Activated B cell treated with CpG ODN at 0.5 μM for 24 hours (primary cell): ENCODE measurements at places on chromosomes 4 and X. TPM values are rescaled to one million over a fixed set of nuclear protein-coding genes. Genes with fewer than 3 reads are reported as not detected.

The ZFP92 gene
- 1.5 and 1.6 TPM in 2 replicates for total RNA-seq

The OPHN1 gene
- total RNA-seq, result 0.04 and 0.51 TPM in 2 replicates

The AMTN gene
- total RNA-seq, result not detected in 2 replicates

The SYTL4 gene
- total RNA-seq, result 0.20 and 0.39 TPM in 2 replicates

The C4orf51 gene
- not detected in 2 replicates for total RNA-seq

The WAS gene
- 101 and 102 TPM in 2 replicates for total RNA-seq

The PTPN13 gene
- total RNA-seq, result 0.07 and 0.12 TPM in 2 replicates

The GPR34 gene
- 0.24 and 0.42 TPM in 2 replicates for total RNA-seq

The UGT2B28 gene
- not detected in 2 replicates for total RNA-seq

The HSFX2 gene
- 0.33 and 0.51 TPM in 2 replicates for total RNA-seq

The ZNF157 gene
- total RNA-seq, result 1.2 and 1.8 TPM in 2 replicates

The CXCL11 gene
- total RNA-seq, result not detected in 2 replicates

The GPRASP1 gene
- 4.6 and 5.9 TPM in 2 replicates for total RNA-seq

The TRIML1 gene
- total RNA-seq, result not detected in 2 replicates

The GPR143 gene
- total RNA-seq, result not detected in 2 replicates

The CFAP97 gene
- total RNA-seq, result 42.6 and 44.1 TPM in 2 replicates

The GDPD2 gene
- not detected in 2 replicates for total RNA-seq

The CPE gene
- not detected in 2 replicates for total RNA-seq
